ENCODE measurements at places on chromosomes 1 and 21. TPM values are rescaled to one million over a fixed set of nuclear protein-coding genes. Genes with fewer than 3 reads are reported as not detected.

GRCh38 chr1:56132520-56132919 lies 446.8 kb downstream of the PLPP3 start:
- H3K27ac ChIP-seq = no peak overlapping the region
- H3K4me1 ChIP-seq = no peaks in the 10 kb centered on the region
- H3K4me3 ChIP-seq = no peak overlapping the region
- no peak for DNase-seq

DNA sequence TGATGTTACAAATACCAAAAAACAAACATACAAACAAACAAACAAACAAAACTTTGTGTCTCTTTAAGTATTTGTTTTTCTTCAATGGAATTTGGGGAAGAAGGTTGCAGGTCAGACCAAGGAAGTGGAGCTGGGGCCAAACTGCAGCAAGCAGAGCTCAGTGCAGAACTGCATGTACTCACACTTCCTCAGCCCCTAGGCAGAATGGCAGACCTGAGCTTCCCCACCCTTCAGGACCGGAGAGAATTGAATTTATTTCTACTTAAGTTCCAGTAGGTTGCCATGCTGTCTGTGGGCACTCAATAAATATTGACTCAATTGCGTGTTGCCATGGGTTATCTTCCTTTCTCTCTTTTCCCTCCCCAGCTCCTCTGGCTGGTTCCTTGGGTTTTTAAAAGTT lies 173.6 kb downstream of the PTGER3 start:
- H3K27me3 ChIP-seq = no peaks in the 10 kb centered on the region
- no peak for DNase-seq
- no peaks in the 10 kb centered on the region for H3K36me3 ChIP-seq
- no peak overlapping the region for H3K4me3 ChIP-seq

DNA sequence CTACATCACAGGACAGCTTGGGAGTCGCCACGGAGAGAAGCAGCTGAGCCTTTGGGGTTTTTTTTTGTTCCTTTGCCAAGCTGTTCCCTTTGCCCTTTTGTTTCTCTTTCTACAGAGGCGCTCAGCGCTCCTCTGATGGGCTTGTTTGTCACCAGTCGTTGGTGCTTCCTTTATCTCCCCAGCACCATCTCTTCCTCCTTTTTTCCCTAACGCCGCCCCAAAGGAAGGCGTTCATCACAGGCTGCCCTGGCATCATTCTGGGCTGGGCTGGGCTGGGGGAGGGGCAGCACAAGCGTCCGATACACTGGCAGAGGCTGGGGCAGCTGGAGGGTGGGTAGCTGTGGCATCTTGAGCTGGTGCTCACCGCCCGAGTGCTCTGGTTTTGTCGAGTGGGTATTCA lies 10.5 kb downstream of the IGSF21 start:
- no peak overlapping the region for H3K4me3 ChIP-seq
- H3K27ac ChIP-seq = no peak overlapping the region
- no peaks in the 10 kb centered on the region for H3K4me1 ChIP-seq
- peaks cover 81% of the 10 kb centered on the region for H3K27me3 ChIP-seq
- no peak for DNase-seq

GRCh38 chr1:204475656-204476432 lies 18.8 kb downstream of the PIK3C2B start:
- no peak overlapping the region for H3K27ac ChIP-seq
- H3K36me3 ChIP-seq = peaks cover 7% of the 10 kb centered on the region
- DNase-seq = no peak
- H3K27me3 ChIP-seq = no peaks in the 10 kb centered on the region
- no peak overlapping the region for H3K4me3 ChIP-seq
- peaks cover 53% of the 10 kb centered on the region for H3K4me1 ChIP-seq

DNA sequence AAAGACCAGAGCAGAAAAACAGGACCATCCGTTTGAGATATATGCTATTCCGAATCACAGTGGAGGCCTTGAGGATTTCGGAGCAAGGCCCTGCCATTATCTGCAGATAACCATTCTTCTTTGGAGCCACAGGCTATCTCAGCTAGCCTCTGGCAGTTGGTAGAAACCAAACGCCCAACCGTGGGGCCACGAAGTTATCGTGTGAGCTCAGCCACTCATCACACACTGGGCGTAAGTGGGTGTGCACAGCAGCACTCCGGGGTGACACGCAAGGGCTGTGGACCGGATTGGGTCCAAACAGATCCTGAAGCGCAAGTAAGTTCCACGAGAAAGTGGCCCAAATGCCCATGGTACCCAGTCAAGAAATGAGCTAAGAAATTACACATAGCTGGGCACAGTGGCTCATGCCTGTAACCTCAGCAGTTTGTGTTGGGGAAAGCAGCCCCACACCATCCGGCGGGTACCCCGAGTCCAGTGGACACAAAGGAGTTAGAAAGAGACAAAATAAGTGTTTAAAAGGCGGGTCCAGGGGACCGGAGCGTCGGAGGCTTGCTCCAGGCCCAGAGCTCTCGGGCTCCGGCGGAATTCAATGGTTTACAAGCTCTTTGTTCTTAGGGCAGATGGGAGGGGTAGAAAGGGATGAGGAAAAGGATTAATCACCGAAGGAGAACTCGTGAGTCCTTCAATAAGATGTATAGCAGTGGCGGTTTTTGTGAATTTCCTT lies 130.6 kb downstream of the LIPI start:
- H3K27ac ChIP-seq = no peak overlapping the region
- H3K27me3 ChIP-seq = no peaks in the 10 kb centered on the region
- peaks cover 18% of the 10 kb centered on the region for H3K36me3 ChIP-seq
- no peaks in the 10 kb centered on the region for H3K4me1 ChIP-seq

DNA sequence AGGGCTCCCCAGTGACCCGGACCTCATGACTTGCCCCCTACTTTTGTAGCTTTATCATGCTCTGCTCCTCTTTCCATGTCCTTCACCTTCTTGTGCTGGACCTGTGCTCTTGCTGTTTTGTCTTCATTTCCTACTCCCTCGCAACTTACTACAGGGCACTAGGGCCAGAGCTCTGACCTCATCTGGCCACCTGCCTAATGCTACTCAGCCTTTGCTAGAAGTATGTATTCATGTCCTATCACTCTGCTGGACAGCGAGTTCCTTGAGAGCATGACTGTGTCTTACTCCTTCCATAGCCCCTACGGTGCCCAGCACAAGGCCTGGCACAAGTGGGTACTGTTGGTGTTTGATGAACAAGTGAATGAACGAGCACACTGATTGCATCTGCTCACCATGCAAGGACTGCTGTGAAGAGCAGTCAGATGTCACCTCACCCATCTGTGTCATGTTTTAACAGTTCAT lies 1.9 kb downstream of the MTFR1L start:
- H3K27ac ChIP-seq = peak overlapping the region; percentile 97
- no peaks in the 10 kb centered on the region for H3K27me3 ChIP-seq
- H3K4me3 ChIP-seq = no peak overlapping the region
- no peak for DNase-seq

GRCh38 chr1:119286587-119287181 lies 81.9 kb upstream of the HAO2 start:
- H3K27ac ChIP-seq = no peak overlapping the region
- no peak overlapping the region for H3K4me3 ChIP-seq
- H3K36me3 ChIP-seq = no peaks in the 10 kb centered on the region
- no peak for DNase-seq
- no peaks in the 10 kb centered on the region for H3K27me3 ChIP-seq

DNA sequence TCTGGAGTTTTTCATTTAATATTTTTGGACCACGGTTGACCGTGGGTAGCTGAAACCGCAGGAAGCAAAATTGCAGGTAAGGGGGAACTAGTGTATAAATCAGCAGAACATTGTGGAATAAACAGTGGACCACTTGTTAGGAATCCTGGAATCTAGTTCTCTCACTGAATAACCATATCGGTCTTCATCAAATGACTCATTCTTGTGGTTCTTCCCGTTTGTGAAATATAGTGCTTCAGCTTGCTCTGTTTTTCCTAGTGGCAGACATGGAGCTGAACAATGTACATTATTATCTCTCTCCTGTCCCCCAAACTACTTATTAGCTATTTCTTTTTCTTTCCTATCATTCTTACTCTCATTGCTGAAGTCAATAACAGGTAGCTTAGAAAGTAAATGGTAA lies 61.9 kb downstream of the HSPA13 start:
- no peak overlapping the region for H3K4me3 ChIP-seq
- DNase-seq = no peak
- H3K36me3 ChIP-seq = no peaks in the 10 kb centered on the region
- no peaks in the 10 kb centered on the region for H3K4me1 ChIP-seq
- no peak overlapping the region for H3K27ac ChIP-seq
- H3K27me3 ChIP-seq = no peaks in the 10 kb centered on the region

DNA sequence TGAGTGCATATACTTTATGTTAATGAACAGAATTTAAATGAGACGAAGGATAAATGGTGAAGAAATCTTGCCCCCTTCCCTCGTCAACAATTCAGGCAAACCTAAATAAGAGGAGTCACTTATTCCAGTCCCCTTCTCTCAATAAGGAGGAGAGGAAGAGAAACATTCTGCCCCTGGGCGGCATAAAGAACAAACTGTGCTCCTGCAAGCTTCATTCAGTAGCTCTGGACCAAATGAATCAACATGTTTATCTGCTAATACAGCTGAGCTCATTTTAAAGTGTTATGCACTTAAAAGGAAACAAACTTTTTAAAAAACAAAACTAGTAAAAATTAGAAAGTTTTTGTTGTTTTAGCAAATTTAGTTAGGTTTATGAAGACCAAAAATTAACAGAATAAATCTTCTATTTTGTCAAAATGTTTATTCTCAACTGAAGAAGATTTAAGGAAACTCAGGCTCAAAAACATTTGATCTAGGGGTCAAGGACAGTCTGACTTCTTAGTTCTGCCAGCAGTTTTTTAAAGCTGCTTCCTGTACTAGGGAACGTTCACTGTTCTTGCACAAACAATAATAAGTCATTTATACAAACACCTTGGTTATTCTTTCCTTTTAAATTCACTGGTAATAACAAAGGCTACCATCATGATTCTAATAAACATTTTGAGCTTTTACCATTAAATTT lies 58.3 kb downstream of the AKT3 start:
- peak overlapping the region; percentile 54 for H3K27ac ChIP-seq
- no peak for DNase-seq
- H3K36me3 ChIP-seq = no peaks in the 10 kb centered on the region
- H3K4me1 ChIP-seq = peaks cover 34% of the 10 kb centered on the region

DNA sequence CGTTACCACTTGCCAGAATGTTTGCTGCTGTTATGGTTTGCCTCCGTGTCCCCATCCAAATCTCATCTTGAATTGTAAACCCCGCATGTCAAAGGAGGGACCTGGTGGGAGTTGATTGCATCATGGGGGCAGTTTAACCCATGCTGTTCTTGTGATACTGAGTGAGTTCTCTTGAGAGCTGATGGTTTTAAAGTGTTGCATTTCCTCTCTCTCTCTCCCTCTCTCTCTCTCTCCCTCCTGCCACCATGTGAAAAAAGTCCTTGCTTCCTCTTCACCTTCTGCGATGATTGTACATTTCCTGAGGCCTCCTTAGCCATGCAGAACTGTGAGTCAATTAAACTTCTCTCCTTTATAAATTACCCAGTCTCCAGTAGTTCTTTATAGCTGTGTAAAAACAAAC lies 44.4 kb downstream of the CFHR5 start:
- no peaks in the 10 kb centered on the region for H3K27me3 ChIP-seq
- H3K4me3 ChIP-seq = no peak overlapping the region

The CACNA1S gene
- total RNA-seq = not detected

The APH1A gene
- total RNA-seq = 94.1 TPM

The SLC6A17 gene
- 0.19 TPM for total RNA-seq

The EGLN1 gene
- total RNA-seq = 33.4 TPM

All from esophagus squamous epithelium (tissue), 5 donors.